A172 (cell line): ENCODE measurements at places on chromosomes 5 and 9. TPM values are rescaled to one million over a fixed set of nuclear protein-coding genes. Genes with fewer than 3 reads are reported as not detected.
A peak's percentile ranks its signal among the peaks of the same experiment; 100 is the strongest.

DNA sequence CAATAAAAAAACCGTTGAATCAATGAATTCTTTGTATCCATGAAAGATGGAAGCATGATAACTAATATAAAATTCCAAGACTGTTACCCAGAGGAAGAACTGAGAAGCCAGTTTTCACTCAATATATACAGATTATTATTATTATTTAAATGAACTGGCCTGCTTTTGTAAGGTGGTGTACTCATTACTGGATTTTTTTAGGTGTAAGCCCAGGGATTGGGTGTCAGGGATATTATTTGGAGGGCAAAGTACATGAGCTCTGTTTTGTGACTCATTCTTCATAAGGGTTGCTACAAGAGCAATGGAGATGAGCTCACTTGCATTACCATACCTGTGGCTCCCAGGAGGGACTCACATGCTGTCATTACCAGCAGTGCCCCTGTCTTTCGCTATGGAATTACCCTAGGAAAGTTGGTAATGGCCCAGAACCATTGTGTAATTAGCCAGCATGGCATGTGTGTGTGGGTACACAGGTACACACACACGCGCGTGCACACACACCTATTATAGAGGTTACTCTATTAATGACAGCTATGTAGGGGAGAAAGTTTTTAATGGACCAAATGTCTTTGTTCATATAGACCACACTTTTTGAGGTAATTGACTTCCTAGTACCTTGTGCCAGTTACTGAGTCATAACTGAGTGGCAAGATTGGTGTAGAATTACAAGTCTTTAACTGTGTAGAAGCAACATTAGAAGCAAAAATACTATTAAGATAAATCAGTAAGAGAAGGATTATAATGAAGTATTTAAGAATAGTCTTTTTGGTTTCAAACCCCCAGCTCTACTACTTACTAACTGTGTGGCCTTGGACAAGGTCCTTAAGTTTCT is 143.4 kb downstream of the GDNF start:
- DNase-seq = peak; percentile 42

Gene SLC23A1
- total RNA-seq = not detected in 2 replicates

Gene RABL6
- 138 and 144 TPM in 2 replicates for total RNA-seq

Gene CLTB
- 193 and 203 TPM in 2 replicates for total RNA-seq

DNA sequence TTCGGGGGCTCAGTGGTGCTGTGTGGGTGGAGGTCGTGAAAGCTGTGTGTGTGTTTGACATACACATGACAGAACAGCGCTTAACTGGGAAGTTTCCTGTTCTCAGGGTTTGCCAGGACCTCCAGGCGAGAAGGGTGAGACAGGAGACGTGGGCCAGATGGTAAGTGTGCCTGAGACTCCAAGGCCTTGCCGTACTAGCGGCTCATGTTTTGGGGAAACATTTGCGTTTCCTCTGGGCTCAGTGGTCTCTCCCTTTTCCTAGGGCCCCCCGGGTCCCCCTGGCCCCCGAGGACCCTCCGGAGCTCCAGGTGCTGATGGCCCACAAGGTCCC is 68.3 kb upstream of the FCN2 start:
- DNase-seq = no peak

DNA sequence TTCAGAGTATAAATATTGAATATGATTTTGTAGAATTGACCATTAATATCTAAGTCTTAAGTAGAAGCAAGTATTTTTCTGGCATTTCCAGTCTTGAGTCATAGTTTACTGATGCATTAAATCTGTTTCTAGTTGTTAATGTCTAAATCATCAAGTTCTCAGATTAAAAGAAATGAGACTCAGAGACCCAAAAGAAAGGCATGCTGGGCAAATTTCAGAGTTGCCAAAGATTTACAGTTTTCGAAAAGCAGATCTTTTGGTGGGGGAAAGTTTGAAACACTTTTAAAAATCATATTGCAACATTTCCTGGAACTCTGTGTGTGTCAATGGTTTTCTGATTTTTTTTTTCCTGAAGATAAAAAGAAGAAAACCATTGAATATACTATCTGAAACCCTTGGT is 60.9 kb downstream of the ANKRD55 start:
- no peak for DNase-seq

- DNase-seq = no peak
These were observed 197.1 kb upstream of the HMHB1 start for GRCh38 chr5:143614831-143615230.

Gene MATR3
- total RNA-seq = 333 and 368 TPM in 2 replicates

Gene SHOC1
- not detected in 2 replicates for total RNA-seq

- DNase-seq = no peak
These were observed 528.0 kb upstream of the SEMA6A start for GRCh38 chr5:117102591-117102990.

- DNase-seq = no peak
These were observed 391.2 kb upstream of the SGCD start for GRCh38 chr5:155935723-155936122.

DNA sequence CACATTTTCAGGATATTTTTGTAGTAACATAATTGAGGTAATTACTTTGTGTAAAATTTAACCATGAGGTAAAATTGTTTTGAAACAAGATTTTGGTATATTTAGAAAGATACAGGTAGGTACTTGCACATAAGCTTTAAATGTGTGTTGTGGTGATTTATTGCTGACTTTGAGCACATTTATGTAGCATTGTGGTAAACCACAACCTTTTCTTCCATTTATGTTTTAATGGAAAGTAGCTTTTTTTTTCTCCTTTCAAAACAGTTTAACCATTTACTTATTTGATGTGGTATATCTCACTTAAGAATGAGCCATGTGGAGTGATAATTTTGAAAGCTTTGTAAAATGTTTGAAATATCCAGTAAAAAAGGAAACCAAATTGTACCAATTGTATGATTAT is 35.6 kb downstream of the FCHO2 start:
- no peak for DNase-seq
